ENCODE measurements at places on chromosomes 1 and 21.
A peak's percentile ranks its signal among the peaks of the same experiment; 100 is the strongest.

- no peak for DNase-seq
These were observed 1.3 kb upstream of the HMGN2 start for GRCh38 chr1:26470878-26471497.

DNA sequence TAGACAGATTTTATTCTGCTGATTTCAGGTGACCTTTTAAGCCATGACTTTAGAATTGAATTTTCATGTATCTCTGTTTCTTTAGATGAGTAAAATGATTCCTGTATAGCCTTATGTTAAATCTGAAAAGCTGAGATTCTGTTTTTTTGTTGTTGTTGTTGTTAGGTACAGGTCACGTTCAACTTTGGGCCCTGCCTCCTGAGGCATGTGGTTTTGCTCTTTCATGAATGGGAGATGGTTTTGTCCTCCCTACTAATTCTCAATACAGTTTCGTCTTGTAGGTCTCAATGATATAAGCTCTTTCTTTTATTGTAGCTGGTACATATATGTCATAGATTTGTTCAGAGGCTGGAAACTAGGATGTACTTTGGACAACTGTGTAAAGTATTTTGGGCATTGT, 79.6 kb downstream of the CDC14A start:
- no peak for DNase-seq

GRCh38 chr1:192795916-192796618, 12.8 kb upstream of the RGS2 start:
- no peak for DNase-seq

DNA sequence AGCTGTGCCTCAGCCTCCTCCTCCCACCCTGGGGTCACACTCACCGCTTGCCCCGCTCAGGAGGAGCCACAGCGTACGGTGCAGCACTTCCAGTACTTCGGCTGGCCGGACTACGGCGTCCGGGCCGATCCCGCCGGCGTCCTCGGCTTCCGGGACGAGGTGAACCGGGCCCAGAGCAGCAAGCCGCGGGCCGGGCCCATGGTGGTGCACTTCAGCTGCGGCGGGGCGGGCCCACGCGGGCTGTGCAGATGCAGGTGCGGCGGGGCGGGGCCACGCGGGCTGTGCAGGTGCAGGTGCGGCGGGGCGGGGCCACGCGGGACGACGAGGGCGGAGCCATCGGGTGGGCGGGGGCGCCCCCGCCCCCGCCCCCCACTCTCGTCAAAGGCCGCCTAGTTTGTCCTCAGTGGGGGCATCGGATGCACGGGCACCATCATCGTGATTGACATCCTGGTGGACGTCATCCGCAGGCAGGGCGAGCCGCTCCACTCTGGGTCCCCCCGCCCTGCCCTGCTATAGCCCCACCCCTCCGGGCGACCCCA, 5.5 kb downstream of the RNF223 start:
- DNase-seq, result no peak

- no peak for DNase-seq
These were observed 10.2 kb downstream of the OSCP1 start for GRCh38 chr1:36440044-36440443.

- DNase-seq, result no peak
These were observed 139.8 kb downstream of the ADSS2 start for GRCh38 chr1:244311784-244312532.

DNA sequence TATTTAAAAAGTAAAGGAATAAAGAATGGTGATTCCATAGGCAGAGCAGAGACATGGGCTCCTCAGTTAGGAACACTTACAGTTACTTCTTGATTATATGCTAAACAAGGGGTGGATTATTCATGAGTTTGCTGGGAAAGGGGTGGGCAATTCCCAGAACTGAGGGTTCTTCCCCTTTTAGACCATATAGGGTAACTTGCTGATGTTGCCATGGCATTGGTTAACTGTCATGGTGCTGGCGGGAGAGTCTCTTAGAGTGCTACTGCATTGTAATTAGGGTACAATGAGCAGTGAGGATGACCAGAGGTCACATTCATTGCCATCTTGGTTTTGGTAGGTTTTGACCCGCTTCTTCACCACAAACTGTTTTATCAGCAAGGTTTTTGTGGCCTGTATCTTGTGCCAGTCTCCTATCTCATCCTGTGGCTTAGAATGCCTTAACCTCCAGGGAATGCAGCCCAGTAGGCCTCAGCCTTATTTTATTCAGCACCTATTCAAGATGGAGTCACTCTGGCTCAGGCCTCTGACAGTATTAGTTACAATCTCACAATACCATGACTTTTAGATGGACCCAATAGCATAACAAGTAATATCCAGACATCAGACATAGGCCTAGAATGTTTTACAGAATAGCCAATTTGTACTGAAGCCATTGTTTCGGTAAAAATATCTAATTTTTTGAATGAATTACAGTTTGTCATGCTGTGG, 106.8 kb downstream of the ZBTB18 start:
- no peak for DNase-seq

DNA sequence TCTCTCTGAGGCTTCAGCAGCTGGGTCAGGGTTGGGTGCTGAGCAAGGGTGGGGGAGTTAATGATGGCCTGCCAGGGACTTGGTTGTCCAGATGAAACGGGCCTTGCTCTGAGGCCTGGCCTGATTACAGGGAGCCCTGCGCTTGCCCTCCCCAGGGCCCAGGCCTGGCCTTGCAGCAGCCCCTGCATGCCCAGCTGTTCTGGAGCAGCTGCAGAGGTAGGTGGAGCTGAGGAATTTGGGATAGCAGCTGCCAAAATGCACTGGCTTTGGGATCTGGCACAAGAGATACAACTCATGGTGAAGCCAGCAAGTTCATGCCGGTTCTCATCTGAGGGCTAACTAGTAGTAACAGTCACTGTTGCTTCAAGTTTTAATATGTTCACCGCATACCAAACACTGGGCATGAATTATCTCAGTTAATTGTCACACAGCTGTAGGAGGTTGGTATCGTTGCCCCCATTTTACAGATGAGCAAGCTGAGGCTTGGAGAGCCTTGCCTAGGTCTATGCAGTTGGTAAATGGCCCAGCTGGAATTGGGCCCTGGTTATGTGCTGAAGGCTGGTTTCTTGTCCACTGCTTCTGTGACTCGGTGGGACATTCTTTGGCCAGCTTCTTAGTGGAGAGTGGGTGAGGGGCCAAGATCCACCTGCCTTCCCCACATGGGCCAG, 7.3 kb upstream of the SERINC2 start:
- DNase-seq, result no peak

DNA sequence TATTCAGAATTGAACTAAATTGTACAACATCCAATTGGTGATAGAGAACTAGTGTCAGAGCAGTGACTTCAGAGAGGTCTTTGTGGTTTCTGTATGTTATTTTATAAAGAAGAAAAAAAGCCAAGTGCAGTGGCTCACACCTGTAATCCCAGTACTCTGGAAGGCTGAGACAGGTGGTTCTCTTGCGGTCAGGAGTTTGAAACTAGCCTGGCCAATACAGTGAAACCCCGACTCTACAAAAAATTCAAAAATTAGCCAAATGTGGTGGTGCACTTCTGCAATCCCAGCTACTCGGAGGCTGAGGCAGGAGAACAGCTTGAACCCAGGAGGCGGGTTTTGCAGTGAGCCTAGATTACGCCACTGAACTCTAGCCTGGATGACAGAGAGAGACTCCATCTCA, 90.7 kb downstream of the ASH1L start:
- DNase-seq, result no peak

GRCh38 chr1:219506473-219506899, 106.4 kb downstream of the ZC3H11B start:
- no peak for DNase-seq

DNA sequence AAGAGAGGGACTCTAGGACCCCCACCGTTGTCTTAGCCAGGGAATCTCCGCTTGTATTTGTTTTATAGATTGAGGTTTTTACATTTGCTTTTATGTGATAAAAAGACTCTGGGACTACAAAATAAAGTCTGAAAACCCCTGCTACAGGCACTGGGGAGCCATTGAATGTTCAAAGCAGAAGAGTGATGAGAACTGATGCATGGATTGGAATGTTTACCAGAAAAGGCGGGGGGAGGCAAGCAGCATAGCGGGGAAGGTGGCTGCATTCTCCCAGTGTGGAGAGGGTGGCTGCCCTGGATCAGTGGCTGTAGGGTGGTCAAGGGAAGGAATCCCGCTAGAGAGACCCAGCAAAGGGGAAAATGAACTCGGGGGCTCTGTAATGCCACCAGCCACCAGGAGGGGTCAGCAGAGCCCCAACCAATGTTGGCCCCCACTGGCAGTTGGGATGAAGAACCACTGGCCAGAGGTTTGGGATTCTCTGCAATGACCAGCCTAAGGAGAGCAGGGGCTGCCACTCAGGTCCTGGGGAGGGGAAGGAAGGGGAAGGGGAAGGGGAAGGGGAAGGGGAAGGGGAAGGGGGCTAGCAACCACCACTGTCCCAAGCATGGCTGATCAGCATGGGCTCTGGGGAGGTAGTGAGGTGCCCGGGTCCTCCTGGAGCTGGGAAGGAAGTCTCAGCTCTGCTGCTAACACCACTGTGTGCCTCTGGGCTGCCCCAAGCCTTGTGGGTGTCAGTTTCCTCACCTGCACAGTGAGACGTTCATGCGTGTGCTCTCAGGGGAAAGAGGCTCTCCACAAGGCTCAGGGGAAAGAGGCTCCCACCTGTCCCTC, 19.2 kb upstream of the PEF1 start:
- DNase-seq, result peak; percentile 60

- DNase-seq, result peak; percentile 70
These were observed 21.7 kb downstream of the TMEM53 start for GRCh38 chr1:44652445-44653106.
